Foreskin fibroblast (primary cell): ENCODE measurements at places on chromosomes 6 and 20.
A peak's percentile ranks its signal among the peaks of the same experiment; 100 is the strongest.

GRCh38 chr6:27375613-27376079 is 12.9 kb upstream of the ZNF391 start:
- DNase-seq, result peak; percentile 2

DNA sequence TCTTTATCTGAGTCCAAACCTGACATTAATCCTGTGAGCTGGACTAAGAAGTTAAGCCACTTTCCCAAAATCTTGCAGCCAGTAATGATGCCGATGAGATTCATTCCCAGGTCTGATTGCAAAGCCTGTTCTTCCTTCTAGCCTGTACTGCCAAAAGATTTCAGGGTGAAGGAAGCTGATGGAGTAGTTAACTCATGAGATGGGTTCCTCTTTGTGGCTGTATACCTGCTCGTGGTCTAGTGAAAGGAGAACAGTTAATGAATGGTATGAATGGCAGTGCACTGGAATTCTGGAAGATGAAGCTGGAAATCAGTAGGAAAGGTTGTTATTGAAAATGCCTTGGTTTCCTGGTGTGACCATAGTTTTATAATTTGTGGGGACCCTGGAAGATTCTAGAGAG is 112.0 kb downstream of the FYN start:
- DNase-seq, result no peak

DNA sequence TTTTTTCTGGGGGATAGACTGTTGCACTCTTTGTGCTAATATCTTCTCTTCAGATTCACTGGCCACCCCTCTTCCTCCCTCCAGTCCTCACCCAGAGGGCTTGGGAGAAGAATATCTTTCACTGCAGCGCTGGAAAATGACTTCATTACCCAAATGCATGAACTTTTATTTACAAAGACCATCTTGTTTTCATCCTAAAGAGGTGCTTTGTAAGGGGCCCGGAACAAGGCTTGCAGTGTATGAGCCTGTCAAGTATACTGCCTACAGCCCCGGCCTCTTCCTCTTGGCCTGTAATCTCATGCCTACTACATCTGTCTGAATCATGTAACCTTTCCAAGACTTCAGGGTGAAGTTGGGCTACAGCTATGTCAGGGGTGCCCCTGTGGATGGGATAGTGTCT is 554 bp upstream of the LAMA4 start:
- peak; percentile 38 for DNase-seq

GRCh38 chr6:16756660-16757255 is 4.5 kb downstream of the ATXN1 start:
- no peak for DNase-seq

GRCh38 chr6:5459346-5459745 is 198.0 kb downstream of the FARS2 start:
- DNase-seq, result no peak

- DNase-seq, result no peak
Observed at GRCh38 chr6:14656649-14657048, 539.1 kb downstream of the CD83 start.

DNA sequence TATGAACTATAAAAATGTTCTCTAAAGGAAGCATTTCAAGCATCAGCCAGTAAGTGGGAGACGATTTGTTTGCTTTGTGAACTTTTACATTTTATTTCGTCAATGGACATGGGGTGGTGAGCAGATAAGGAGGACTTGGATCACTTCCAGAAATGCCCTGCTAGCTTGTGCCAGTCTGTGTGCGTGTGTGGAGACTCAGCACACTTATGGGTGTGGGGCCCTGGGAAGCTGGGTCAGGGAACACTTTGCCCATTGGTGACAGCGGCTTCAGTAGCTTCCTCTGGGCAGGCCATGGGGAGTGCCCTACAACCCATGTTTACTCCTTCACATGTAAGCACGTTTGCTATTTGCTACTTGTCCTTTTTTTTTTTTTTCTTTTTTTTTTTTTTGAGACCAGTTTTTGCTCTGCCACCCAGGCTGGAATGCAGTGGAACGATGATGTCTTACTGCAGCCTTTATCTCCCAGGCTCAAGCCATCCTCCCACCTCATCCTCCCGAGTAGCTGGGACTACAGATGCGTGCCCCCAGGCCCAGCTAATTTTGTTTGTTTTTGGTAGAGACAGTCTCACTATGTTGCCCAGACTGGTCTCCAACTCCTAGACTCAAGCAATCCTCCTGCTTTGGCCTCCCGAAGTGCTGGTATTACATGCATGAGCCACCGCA is 24.2 kb downstream of the PRDM1 start:
- no peak for DNase-seq

DNA sequence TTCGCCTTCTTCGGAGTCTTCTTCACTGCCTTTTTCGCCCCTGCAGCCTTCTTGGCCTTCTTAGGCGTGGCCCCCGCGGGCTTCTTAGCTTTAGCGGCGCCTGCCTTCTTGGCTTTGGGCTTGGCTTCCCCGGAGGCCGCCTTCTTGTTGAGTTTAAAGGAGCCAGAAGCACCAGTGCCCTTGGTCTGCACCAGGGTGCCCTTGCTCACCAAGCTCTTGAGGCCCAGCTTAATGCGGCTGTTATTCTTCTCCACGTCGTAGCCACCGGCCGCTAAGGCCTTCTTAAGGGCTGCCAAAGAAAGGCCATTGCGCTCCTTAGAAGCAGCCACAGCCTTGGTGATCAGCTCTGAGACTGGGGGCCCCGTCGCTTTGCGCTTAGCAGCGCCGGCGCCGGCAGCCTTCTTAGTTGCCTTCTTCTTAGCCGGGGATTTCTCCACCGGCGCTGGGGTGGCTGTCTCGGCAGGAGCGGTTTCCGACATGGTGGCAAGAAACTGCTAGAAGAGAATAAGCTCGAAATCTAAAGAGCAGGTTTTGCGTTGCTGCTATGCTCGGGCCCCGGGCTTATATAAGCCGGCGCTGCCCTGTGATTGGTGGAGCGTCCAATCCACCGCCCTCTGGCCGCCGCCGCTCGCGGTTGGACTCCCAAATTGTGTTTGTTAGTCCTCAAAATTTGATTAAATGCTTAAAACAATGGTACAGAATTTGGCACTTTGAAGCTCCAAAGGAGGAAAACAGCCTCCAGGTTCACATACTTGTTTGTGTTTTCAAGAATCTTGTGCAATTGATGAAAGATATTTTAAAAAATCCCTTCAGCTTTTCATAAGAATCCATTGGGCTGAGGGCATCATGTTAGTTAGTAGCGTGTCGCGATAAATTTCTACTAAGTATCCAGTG is 44.9 kb downstream of the OR2B2 start:
- DNase-seq, result peak; percentile 78

DNA sequence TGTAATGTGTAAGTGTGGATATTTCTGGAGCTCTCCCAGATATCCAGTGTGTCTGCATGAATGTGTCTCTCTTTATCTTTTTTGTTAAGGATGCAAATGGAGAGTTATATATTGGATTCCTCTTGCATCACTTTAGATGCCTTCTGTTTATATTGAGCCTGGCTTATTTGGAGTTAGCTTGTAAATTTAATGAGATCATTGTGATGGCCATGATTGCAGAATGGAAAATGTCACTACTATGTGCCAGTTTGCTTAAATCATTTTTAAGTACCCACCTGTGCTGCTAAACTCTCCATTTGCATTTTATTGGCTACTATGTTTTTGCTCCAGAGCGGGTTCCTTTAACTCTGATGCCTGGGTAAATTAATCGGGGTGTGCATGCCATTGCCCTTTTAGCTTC is 334.8 kb downstream of the UTRN start:
- no peak for DNase-seq

DNA sequence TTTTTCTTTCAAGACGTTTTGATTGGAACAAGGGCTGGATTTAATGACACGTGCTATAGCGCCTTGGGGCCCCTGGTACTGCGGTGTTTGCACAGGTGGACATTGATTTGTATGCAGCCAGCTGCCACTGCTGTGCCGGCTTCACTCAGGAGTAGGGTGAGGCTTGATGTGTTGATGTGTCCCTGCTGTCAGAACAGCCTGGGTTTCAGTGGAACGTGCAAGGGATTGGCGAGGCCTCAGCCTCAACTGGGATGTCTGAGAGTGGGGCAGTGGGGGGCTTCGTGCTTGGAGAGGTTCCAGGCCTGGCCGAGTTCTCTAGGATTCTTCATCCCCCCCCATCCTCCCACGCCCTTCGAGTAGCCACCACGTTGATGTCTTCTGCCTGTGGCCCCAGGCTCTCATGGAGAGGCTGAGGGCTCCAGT is 23.0 kb downstream of the PYGB start:
- no peak for DNase-seq

DNA sequence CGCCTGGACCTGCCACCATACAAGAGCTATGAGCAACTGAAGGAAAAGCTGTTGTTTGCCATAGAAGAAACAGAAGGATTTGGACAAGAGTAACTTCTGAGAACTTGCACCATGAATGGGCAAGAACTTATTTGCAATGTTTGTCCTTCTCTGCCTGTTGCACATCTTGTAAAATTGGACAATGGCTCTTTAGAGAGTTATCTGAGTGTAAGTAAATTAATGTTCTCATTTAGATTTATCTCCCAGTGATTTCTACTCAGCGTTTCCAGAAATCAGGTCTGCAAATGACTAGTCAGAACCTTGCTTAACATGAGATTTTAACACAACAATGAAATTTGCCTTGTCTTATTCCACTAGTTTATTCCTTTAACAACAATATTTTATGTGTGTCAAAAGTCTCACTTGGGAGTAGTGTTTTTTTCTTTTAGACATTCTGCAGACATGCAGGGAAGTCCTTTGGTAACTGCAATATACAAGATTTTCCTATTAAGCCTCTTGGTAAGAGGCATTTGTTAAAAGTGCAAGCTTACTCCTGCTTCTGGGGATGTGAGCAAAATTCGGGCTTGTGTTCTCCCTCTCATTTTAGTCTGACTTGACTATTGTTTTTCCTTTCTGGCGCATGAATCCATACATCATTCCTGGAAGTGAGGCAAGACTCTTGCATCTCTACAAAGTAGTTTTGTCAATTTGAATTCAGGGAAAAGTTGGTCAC is 8.4 kb upstream of the DYNLRB1 start:
- no peak for DNase-seq

DNA sequence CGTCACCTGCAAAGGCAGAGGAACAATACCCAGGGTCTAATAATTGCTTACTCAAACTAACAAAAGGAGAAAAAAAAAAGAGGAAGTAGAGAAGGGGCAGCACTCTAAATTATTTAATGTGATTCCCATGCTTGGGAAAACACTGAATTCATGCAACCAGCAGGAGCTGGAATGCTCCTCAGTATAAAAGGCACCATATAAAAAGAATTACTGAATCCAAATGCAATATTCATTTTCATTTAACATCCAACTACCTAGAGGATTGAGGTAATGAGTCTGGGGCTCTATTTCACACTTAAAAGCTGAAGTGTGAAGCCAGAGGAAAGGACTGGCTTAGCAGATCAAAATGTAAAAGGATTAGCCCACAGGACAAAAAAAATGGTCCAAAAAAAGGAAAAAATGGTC is 8.7 kb downstream of the B4GALT5 start:
- no peak for DNase-seq

GRCh38 chr6:75786152-75786551 is 37.1 kb downstream of the MYO6 start:
- no peak for DNase-seq

DNA sequence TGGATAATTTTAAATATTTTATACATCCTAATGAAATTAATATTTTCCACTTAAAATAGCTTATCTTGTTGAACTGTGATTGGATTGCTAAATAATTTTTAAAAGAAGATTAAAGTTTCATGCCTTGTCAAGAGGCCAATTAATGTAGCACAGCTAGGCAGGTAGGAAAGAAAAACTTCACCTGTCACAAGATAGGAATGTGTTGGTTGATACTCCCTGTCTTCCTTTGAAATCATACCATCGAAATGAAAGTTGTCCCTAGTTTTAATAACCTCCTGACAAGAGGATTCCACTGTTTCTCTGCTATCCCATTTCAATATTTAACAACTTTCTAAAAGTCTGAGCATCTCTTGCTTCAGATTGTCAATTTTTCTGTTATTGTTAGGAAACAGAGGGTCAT is 80.8 kb downstream of the BMP6 start:
- DNase-seq, result no peak

- no peak for DNase-seq
Observed at GRCh38 chr6:208938-209337, 83.3 kb upstream of the DUSP22 start.

- peak; percentile 94 for DNase-seq
Observed at GRCh38 chr20:64224351-64225170, 31.0 kb upstream of the PCMTD2 start.

GRCh38 chr6:28401172-28401571 is 1.6 kb upstream of the ZSCAN12 start:
- DNase-seq, result peak; percentile 26

- DNase-seq, result no peak
Observed at GRCh38 chr20:35975576-35976373, 7.4 kb downstream of the CNBD2 start.

GRCh38 chr6:124482071-124482491 is 480.2 kb upstream of the RNF217 start:
- DNase-seq, result no peak

DNA sequence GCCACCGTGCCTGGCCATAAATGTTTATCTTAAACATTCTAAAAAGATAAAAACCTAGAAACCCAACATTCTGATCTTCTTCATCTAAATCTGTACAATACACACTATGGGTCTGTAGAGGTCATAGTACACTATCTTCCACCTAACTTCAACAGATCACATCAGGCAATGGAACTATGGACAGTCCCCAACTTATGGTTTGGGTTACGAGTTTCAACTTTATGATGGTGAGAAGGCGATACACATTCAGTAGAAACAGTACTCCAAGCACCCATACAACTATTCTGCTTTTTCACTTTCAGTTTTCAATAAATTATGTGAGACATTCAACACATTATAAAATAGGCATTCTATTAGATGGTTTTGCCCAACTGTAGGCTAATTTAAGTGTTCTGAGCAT is 23.1 kb downstream of the FKBP5 start:
- DNase-seq, result no peak

DNA sequence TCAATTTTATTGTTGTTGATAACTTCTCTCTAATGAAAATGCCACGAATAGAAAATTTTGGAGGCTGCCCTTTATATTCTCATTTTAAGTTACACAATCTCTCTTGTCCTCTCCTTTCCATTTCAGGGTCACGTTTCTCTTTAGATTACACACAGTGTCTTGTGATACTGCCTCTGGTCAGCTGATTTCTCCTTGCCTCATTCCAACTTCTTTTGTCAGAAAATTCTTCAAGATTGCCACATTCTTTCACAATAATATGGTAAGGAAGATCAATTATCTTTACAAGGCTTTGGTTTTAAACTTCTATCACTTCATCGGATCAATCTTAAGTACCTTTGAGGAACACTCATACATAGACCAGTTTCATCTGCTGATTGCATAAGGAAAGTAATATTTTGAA is 370.3 kb downstream of the RFPL4B start:
- peak; percentile 37 for DNase-seq

DNA sequence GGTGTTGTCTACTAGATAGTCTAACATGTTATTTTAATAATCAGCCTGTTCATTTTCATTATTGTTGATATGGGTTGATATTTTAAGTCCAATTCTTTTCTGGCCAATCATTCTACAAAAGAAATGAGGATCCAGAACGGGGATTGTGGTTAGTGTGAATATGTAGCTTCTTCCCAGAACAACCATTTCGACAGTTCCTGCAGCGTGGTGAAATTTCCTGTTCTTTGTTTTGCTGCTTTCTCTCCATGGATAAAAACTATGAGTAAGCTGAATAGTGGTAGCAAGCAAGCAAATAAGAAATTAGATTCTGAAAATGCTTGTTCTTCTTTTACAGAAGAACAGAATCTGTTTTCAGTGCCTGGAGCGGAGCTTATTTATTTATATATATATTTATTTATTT is 65.5 kb upstream of the F13A1 start:
- DNase-seq, result no peak

- DNase-seq, result no peak
Observed at GRCh38 chr6:112154711-112155110, 67.3 kb downstream of the FAM229B start.
